Sciatic nerve (tissue), 2 donors: ENCODE measurements at places on chromosomes 3 and 15. TPM values are rescaled to one million over a fixed set of nuclear protein-coding genes. Genes with fewer than 3 reads are reported as not detected.
A peak's percentile ranks its signal among the peaks of the same experiment; 100 is the strongest.

DNA sequence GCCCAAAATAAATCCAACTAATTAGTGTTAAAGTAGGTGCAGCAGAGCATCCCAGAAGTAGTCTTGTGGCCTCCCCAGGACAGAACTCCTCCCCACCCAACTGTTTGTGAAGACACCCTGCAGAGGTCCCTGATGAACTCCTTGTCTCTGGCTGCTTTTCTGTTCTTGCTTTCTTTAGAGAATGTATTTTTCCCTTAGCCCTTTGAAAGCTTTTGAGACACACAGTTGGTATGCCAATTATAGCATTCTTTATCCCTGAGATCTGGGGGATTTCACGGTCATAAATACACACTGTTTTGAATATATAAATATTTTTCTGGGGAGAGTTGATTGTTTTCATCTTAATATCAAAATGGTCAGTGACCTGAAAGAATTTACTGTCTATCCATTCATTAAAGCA, 9.8 kb downstream of the TFG start:
- no peak for DNase-seq

GRCh38 chr3:124235446-124235845, 243.5 kb upstream of the ROPN1 start:
- DNase-seq = no peak

- no peak for DNase-seq
Measured at GRCh38 chr3:177776661-177777101, 579.4 kb upstream of the TBL1XR1 start.

Gene CXCR6
- 0.49 TPM for total RNA-seq

- no peak for DNase-seq
Measured at GRCh38 chr15:82079736-82080135, 33.9 kb upstream of the MEX3B start.

GRCh38 chr15:36654866-36655265, 75.4 kb downstream of the CDIN1 start:
- DNase-seq = no peak

Gene RAB8B
- 69.4 TPM for total RNA-seq

Gene C3orf85
- not detected for total RNA-seq

DNA sequence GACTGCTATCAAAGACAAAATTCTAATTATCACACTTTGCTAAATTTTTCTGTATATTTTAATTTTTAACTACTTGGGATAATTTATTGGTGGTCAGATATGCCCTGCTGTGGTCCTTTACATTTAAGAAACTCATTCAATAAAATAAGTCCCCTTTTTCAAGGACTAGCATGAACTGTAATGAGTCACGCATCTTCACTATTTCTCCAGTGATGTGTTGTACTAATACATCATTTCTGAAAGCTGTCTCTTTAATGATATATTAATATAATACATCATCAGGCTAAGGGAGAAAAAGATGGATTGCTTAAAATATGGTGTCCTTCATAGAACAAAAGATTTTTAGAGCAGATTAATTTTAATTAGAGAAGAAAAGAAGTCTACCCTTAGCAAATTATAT, 901.4 kb downstream of the DIPK2A start:
- no peak for DNase-seq

Gene WDR49
- total RNA-seq = 1.3 TPM

DNA sequence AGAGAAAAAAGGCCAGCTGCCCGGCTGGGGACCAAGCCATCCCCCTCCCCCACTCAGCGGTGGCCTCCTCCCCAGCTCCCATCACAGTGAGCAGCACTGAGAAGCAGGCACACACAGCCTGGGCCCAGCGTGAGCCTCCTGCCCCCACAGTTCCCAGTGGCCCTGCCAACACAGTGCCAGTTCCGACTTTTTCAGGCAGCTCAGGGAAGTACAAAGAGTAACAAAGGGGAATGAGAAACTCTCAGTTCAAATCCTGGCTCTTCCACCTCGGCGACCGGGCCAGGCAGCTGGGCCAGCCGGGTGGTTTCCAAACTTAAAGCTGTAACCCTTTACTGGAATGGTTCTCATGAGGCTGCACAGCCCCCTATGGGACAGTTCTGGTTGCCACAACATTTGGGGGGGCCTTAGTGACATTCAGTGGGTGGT, 18.5 kb downstream of the TNK2 start:
- no peak for DNase-seq

- no peak for DNase-seq
Measured at GRCh38 chr15:100159436-100159835, 182.3 kb downstream of the ADAMTS17 start.

GRCh38 chr15:60411774-60412425, 14.1 kb upstream of the ANXA2 start:
- DNase-seq = no peak

DNA sequence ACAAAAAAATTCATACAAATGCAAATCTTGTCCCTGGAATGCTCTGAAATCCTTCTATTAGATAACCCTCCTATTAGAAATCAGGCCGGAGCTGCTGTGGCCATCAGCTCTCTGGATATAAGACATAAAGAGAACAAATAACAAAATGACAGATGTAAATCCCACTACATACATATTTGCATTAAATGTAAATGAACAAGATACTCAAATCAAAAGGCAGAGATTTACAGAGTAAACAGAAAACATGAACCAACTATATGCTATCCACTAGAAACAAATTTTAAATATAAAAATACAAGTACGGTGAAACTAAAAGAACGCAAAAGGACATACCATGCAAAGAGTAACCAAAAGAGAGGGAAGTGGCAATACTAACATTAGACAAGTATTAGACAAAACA, 10.7 kb downstream of the CYFIP1 start:
- no peak for DNase-seq

DNA sequence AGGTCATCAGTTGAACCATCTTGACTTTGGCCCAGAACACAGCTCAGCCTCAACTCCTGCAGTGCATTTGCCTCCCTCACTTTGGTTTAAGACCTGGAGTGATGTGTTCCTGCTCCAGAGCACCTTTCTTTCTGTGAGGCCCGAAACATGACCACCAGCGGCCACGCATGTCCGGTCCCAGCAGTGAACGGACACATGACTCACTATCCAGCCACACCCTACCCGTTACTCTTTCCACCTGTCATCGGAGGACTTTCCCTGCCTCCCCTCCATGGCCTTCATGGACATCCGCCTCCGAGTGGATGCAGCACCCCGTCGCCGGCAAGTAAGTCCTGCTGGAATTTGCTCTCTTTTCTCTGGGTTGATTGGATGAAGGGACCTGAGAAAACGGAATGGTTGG, 253.8 kb upstream of the RARB start:
- DNase-seq = no peak

DNA sequence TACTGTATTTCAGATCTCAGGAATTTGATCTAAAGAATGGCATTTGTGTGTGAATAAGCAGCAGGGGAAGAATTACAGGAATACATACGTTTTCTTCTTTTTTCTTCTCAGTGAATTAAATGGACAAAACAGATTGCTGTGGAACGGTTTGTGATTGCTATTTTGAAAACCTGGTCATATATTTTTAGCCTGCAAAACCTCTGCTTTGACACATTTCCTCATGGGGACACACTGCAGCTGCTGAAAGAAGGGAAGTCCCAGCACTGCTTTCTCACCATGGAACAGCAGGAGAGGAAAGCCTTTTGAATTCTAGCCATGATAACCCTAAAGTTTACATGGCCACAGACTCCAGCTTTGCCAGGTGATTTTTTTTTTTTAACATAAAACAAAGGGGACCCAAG, 315.0 kb downstream of the OXSM start:
- DNase-seq = no peak

GRCh38 chr3:127473244-127474024, 117.1 kb downstream of the TPRA1 start:
- DNase-seq = no peak

DNA sequence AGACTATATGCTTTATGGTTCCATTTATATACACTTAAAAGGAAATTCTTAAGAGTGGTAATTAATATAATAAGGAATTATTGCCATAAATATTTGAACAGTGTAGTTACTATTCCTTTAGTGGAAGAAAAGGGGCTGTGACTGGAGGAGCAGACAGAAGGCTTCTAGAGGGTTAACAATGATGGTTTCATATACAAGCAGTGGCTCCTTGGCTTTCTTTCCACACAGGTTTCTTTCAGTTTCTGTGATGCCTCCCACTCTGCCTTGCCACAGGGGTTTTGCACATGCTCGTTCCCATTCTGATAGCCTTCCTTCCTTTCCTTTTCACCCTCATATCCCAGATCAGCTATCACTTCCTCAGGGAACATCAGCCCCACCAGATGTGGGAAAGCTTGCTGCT, 108.8 kb upstream of the LYSMD4 start:
- DNase-seq = no peak

Gene SPATA12
- not detected for total RNA-seq

GRCh38 chr3:109480014-109480413, 142.7 kb upstream of the DPPA4 start:
- no peak for DNase-seq

- peak; percentile 67 for DNase-seq
Measured at GRCh38 chr15:62068071-62068809, 1.5 kb downstream of the C2CD4A start.

DNA sequence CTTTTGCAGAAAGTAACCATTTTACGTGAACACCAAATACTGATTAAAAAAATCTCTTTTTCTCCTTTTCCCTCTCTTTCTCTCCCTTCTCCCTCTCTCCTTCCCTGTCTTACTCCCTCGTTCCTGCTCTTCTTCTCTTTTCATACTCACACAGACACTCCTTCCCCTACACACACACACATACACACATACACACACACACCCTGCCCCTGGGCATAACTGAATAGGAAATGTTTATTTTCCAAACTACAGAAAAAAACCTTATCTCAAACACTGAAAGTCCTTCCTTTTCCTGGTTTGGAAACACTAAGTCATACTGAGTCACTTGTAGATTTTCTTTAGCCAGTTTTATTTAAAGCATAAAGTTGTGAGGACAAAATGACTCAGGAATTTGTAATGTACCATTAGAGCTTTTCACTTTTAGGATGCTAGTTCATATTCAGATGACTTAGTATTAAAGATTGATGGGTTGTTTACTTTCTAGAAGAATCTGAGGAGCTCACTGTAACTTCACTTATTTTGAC, 62.4 kb downstream of the MBNL1 start:
- DNase-seq = no peak

Gene C3orf49
- total RNA-seq = not detected

Gene LEKR1
- 1.9 TPM for total RNA-seq

GRCh38 chr3:17894434-17895060, 152.1 kb upstream of the TBC1D5 start:
- no peak for DNase-seq

Gene RTP1
- total RNA-seq = not detected

DNA sequence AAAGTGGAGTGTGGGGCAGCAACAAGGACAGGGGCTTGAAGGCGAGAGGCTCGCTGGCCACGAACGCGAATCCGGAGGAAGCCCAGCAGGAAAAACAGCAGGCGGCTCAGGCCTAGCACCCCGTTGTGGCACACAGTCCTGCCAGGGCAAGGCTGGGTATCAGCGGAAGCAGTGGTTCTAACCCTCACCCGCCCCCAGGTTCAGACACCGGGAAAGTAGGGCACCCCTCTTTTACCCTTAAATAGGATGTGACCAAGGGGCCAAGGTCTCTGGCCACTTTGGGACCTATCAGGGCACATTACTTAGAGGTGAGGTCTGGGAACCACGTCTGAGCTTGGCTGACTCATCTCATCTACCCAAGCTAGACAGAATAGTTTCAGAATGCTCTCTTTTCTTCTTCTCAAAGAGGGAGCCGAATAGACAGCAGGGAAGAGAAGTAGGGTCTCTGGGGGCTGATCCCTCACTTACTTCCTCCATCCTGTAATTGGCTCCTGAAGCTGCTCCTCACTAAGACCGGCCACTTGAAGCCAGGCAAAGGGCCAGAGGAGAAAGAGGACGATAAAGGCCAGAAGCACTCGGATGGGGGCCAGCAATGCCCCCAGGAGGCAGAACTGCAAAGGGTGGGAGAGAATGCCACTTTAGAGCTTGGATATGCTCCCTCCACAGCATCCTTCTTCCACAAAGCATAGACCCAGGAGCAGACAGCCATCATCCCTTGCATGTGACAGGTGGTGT, 1.7 kb downstream of the LPCAT4 start:
- DNase-seq = no peak

DNA sequence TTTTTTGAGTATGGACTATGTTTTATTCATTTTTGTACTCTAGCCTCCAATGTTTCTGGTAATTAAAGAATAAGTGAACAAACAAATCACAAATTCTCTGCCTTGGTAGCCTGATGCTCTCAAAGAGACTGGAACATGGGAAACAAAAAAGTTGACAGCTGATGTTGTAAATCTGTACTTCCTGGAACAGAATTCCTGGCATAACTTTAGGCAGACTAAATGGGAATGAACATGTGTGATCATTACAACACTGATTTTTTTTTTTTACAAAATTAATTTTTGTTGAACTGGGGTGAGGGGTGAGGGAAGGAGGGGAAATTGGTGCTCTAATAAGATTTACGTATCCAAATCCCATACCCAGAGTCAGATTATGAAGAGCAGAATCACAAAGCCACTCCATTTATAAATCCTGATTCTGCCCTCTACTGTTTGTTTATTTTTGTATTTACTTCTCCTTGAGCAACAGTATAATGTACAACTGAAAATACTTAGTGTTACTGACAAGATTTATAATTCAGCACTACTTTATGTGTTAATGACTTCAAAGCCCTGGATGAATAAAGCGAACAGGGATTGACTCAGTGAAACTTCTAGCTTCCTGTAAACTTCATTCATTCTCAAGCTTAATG, 165.0 kb downstream of the FRMD5 start:
- DNase-seq = no peak

Gene GXYLT2
- 22.7 TPM for total RNA-seq

Gene KLHL6
- total RNA-seq = 4.7 TPM

GRCh38 chr3:139537795-139538621, 1.5 kb downstream of the RBP1 start:
- DNase-seq = no peak
